Urothelium cell line (cell line): ENCODE measurements at places on chromosomes 12 and 14.

GRCh38 chr12:106975993-106976658 is 10.8 kb downstream of the MTERF2 start:
- DNase-seq, result no peak

DNA sequence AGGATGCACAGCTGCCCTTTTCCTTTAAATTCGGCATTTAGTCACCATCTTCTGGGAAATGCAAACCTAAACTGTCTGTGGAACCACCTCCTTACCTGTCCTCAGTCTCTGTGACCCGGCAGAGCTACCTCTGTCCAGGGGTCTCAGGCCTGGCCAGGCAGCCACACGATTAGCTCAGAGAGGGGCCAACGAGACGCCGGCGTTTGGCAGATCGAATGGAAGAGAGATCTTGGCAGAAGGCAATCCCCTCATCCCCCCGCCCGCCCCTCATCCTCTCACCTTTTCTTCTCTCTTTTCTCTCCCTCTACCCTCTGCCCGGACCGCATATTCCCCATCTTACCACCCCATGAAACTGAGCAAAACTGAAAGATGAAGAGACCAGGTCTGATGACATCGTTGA is 101.0 kb downstream of the PIWIL1 start:
- no peak for DNase-seq

DNA sequence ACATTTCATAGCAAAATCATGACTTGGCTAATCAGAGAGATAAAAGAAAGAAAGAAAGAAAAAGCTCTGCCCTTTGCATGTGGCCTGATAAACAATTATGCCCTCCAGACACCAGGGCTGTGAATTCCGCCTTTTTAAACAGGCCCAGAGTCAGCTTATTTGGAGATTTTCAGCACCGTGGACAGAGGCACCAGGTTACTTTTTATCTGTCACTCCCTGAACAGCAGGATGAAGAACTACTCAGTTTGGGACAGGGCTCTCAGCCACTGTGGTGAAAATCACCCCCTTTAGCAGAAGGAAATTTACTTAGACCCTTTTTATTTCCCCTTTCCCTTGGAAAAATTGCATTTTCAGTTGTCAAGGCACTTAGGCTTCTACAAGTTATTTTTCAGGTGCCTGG is 359.9 kb downstream of the NRXN3 start:
- DNase-seq, result peak; percentile 43

DNA sequence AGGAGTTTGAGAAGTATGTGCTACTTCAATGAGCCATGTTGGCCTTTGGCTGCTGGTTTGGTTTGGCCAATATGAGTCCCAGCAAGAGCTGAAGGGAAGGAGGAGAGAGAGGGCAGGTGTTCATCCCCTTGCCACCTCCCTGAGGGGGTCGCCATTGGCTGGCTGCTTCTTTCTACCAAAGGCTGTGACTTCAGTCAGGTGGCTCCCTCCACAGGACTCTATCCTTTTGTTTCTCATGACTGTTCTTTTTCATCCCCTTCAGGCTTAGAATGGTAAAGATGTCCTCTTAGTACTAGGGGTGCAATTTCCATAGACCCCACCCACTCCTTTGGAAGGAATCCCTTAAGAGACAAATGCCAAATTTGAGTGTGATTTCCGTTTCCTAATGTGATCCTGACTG is 31.2 kb upstream of the OTOGL start:
- DNase-seq, result no peak

- DNase-seq, result no peak
Measured at GRCh38 chr14:76498463-76498935, 122.6 kb downstream of the ESRRB start.

DNA sequence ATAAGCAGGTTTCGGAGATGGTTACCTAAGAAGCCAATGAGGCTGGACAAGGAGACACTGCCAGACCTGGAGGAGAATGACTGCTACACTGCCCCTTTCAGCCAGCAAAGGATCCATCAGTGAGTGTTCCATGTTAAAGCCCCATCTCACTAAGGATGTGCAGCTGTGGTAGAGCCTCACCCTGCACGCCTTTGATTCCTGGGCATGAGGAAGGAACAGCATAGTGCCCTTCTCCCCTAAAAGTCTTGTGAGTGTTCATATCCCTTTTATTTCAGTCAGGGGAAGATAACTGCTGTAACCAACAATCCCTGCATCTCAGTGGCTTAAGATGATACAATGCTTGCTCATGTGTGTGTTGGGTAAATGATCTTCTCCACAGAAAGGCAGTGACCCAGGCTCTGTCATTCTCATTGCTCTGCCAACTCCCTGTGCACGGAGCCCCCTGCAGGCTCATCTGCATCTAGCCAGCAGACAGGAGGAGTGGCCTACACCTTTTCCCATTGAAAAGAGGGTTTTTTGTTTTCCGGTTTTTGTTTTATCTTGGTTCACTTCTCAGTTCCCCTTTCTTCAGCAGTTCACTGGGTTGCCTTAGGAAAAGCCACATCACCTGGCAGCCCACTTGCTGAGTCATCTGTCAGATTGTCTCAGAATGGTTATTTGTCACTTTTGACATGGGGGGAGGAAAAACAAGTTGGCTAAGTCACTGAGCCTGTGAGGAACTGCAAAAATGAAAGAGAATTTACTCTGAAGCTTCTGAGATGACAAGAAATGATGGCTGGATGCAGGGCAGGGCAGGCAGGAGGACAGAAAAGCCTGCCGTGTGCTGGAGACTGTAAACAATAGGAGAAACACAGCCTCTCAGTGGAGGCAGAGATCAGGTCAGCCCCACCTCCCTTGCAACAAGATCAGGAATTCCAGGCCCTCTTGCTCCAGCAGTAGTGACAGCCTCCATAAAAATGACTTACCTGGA is 193.3 kb downstream of the ANO4 start:
- DNase-seq, result peak; percentile 48

- no peak for DNase-seq
Measured at GRCh38 chr12:109914461-109914860, 14.4 kb downstream of the TCHP start.

DNA sequence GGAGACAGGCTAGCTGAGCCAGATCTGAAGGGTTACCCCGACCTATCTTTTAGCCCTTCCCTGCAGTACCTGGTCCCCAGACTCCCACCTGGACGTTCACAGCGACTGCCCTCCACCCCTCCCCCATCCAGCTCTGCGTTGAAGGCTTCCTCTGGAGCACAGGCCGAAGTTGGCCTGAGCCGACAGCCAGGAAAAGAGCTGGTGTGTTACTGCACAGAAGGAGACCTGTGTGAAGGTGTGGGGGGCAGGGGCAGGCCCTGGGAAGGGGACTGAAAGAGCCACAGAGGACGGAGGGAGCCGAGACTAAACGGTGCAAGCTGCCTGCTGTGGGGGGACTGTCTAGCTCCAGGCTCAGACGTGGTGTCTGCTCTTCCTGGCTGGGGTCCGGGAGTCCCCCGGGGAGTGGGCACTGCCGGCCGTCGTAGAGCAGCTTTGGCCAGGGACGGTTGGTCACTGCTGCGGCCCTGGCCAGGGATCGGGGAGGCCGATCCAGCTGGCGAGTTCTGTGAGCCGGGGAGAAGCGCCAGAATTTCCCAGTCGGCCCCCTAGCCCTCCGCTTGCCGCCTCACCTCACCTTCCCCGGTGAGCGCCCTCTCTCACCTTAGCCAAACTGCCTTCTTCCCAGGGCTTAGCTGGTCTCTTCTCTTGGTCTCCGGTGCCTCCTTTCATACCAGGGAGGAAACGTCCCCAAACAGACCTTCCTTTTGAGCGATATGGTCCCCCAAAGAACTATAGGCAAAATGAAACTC is 899 bp upstream of the COL2A1 start:
- DNase-seq, result no peak

- DNase-seq, result no peak
Measured at GRCh38 chr12:2169940-2170339, 117.2 kb downstream of the CACNA1C start.

GRCh38 chr12:117869551-117869950 is 99.2 kb downstream of the KSR2 start:
- DNase-seq, result no peak

DNA sequence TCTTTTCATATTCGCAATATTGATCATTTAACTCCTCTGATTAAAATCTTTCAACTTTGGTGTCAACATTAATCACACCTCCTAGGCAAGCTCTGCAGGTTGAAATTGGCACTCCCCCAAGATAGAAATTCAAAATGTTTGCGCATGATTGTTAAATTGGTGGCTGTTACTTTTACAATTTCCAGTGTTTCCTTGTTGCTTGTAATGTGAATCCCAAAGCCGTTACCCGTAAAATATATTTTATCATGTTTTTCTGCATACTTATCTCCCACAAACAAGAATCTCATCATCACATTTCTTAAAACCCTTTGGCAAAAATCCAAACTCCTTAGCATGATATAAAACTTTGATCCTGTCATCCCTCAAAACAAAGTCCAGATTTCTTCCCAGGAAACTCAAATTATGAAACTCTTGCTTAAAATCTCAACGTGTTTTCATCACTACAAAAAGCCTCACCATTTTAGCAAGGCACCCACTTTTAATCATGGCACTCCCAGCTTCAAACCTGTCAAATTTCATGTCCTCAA is 14.7 kb downstream of the RTL1 start:
- no peak for DNase-seq

- DNase-seq, result no peak
Measured at GRCh38 chr12:80157645-80158044, 58.3 kb downstream of the OTOGL start.

DNA sequence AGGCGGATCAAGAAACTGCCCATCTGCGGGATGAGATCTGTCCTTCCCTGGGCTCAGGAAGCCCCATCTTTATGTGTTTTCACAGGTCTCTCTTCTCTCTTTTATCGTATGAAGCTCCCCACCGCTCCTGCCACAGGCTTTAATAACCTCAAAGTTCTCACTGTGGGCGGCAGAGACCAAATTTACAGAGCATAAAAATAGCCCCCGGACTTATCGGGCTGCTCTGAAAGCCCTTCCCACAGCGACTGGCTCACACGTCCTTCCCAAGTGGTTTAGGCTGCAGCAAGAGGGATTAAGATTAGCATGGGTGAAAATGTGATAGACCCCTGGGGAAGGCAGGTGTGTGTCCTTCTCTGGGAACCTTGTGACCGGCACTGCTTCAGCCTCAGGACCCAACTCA is 47.8 kb downstream of the TESC start:
- DNase-seq, result no peak

GRCh38 chr14:33699300-33699983 is 251.4 kb downstream of the EGLN3 start:
- no peak for DNase-seq

DNA sequence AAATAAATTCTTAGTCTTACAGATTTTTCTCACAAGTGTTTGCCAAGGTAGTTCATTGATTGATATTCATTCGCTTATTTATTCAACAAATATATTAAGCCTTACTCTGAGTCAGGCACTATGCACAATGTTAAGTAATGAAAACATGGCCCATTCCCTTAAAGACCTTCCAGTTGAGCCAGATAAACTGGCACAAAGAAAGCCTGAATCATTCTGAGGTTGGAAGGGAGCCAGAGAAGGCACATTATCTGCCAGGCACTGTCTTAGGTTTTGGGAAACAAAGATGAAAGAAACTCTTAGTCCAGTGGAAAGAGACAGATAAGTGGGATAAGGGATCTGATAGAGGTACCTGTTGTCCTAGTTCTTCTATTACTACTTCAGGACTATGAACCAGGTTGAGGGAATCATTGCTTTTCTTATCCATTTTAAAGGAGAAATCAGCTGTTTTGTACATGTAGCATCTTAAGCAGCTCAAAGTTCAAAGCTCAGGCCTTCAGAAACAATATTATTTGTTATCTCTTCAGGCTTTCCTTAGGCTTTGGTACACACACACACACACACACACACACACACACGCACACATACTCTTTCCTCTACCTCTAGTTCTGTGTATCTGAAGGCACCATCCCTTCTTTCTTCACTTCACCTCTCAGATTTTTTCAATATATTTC is 27.0 kb downstream of the PDE6H start:
- no peak for DNase-seq

- no peak for DNase-seq
Measured at GRCh38 chr12:56602239-56602638, 27.9 kb downstream of the BAZ2A start.

DNA sequence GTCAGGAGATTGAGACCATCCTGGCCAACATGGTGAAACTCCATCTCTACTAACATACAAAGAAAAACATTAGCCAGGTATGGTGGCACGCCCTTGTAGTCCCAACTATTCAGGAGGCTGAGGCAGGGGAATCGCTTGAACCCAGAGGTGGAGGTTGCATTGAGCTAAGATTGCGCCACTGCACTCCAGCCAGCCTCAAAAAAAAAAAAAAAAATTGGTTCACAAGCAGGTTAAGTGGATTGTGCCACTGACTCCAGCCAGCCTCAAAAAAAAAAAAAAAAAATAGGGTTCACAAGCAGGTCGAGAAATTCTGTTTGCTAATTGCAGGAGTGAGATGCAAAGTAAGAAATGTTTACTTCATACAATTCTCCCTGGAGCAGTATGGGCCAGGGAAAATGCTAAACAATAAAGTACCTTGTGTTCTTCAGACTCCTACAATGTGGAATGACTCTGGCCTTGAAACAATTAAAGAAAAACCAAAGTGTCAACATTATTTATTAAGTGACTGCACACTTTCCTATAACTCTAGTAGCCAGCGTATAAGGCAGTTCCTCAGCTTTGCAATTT is 6.1 kb downstream of the EDDM3B start:
- DNase-seq, result no peak

DNA sequence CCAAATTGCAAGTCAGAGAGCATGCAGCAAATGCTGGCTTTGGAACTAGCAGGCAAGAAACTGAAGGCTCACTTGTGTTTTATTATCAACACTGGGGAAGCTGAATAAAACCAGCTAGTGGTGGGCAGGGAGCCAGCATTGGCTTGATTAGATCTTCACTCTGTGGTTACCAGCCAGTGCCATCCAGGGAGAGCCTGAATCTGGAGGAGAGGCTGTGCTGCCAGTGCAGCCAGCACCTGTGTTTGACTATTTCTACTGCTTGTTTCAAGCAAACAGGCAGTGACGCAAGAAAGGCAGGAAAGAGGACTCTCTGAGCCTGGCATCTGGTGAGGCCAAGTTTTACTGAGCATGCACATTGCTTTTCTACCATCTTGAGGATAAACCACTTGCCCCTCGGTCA is 247.0 kb downstream of the PHLDA1 start:
- DNase-seq, result peak; percentile 20

- no peak for DNase-seq
Measured at GRCh38 chr14:22384167-22384549, 204.9 kb downstream of the DAD1 start.

DNA sequence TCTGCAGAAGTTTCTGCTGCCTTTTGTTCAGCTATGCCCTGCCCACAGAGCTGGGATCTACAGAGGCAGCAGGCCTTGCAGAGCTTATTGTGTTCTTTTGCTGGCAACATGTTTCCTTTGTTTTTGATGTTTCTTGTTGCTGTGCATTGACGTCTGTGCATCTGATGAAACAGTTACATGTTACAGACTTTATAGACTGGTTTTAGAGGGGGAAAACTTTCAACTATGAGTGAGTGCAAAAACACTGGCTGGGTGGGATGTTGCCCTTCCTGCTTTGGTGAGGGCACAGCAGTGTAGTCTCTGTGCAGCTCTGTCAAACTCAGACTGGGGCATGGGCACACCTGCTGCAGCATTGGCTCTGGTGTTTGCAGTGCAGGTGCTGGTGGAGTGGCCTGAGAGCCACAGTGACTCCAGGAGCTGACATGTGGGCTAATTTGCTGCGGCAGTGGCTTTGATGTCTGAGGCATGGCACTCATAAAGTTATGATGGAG is 26.9 kb downstream of the CLEC6A start:
- DNase-seq, result no peak

- DNase-seq, result no peak
Measured at GRCh38 chr12:8501720-8502119, 11.6 kb upstream of the CLEC4D start.

- DNase-seq, result no peak
Measured at GRCh38 chr12:51994539-51994820, 12.3 kb upstream of the TAMALIN start.

GRCh38 chr12:32312049-32312670 is 87.2 kb upstream of the FGD4 start:
- DNase-seq, result peak; percentile 44

- DNase-seq, result no peak
Measured at GRCh38 chr12:12482150-12482761, 80.4 kb downstream of the DUSP16 start.
